HEK293T (cell line): ENCODE measurements at places on chromosomes 7 and 10.

GRCh38 chr7:43590862-43591557, 8.1 kb downstream of the STK17A start:
- no peak for DNase-seq

DNA sequence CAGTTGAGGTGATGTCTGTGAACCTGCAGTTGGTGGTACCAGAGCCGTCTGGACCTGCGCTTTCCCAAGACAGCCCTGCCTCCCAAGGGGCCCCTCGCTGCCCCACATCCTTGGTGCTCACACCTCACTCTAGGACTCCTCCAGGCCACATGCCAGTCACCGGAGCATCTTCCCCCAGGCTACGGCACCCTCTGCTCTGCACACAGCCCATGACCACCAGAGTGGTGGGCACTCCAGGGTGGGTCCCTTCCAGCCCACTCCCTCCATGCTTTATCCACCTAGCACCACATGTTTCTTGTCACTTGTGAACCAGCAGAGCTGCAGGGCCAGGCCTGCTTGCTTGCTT, 183.7 kb upstream of the SH2B2 start:
- no peak for DNase-seq

- DNase-seq = no peak
Observed at GRCh38 chr7:35657125-35657524, 37.8 kb downstream of the HERPUD2 start.

DNA sequence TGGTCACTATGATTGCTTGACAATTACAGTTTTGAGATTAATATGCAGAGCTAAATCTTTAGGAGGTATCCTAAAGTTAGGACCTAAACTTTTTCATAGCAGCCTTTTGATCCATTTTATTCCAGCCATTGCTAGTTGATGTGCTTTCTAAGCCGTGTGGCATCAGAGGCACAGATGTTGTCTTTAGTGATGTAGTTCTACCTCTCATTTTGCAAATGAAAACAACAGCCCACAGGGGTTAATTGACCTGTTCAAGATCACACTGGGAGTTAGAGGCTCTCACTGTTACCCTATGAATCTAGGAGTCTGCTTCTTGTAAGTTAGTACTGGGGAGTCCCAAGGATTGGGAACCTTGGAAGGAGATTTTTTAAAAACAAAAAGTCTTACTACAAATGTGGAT, 10.6 kb downstream of the AUTS2 start:
- no peak for DNase-seq

DNA sequence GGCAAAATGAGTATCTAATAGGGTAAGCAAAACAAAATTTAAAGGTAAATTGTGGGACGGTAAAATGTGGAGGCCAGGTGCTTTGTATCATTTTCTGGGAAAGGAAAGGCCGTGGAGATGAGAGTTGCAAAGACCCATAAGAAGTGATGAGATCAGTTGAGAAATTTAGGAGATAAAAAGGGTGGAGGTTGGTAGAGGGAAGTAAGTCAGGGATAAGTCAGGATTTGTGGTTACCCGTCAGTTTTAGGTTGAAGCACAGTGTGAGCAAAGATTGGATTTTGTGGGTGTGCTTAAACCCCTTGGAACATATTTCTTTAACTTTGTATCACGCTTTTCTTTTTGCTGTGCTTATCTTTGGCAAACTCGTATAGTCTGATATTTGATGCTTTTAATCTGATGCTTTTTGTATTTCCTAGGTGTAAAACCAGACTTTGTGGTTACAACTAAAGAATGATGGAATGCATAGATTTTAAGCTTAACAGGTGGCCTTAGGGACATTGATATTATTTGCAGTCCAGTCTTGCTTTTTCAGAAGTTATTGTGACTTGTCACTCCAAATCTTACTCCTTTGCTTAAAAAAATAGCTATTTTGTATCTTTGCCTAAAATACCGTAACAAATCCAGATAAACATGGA, 1.2 kb downstream of the BTRC start:
- DNase-seq = no peak

DNA sequence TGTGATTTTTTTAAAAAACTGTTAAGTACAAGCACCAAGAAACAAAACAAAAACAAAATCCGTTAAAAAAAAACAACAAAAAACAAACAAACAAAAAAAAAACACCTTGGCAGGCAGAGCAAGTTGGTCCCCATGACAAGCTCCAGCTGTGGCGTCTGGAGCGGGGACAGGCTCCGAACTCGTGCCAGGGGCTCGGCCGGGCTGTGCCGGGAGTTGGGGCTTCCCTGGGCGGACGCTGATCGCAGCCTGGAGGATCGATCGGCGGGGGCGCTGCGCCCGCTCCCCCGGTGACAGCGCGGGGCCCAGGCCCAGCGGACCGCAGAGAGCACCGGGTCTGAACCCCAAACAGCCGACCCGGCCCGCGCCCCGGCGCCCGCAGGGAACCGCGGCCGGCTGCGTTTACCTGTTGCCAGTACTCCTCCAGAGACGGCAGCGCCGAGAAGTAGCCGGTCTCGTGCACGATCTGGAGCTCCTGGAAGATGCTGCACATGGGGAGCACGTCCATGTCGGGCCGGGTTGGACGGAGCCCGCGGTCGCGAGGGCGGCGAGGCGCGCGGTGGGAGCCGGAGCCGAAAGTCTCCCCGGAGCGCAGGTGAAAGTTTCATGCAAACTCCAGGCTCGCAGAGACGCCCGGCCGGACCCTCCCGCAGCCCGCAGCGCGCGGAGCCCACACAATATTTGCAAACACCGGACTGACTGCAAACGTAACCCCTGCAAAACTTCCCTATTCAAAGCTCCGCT, at the start of gene KLF6:
Gene KLF6 (minus strand): TSS at position 700 of the 741 bp plus-strand sequence. CDS start 195 bp downstream, at position 505.
- no peak for DNase-seq

GRCh38 chr7:92595281-92595680, 5.1 kb upstream of the FAM133B start:
- no peak for DNase-seq

DNA sequence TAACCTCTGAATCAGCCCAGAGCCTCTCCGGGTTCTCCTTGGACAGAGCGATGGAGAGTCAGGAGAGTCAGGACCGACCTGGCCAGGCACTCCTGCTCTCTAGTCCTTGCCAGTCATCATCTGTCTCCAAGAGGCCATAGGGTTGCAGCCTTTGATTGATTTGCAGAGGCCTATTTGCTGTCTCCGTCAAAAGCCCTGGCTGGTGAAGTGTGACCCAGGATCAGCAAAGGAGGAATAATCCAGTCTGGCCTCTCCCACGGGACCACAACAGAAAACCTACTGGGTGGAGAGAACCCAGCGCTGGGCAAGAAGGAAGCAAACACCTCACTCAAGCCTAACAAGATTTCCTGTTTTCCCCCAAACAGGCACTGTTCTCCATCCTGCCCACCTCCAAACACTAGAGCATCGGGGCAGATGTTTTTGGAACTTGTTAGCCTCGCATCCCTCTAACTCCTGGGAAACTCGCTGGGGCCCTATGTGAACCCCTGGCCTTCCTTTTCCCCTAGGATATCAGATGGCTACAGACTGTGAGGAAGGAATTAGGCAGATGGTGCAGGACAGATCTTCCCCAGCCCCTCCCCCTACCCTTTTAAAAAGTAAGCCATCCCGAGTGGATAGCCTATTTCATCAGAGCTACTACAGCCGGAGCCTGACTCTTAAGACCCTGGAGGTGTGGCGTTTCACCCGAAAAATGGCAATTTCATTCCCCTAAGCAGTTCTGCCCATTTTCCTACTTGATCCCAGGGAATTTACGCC, 54.3 kb downstream of the PODXL start:
- no peak for DNase-seq

DNA sequence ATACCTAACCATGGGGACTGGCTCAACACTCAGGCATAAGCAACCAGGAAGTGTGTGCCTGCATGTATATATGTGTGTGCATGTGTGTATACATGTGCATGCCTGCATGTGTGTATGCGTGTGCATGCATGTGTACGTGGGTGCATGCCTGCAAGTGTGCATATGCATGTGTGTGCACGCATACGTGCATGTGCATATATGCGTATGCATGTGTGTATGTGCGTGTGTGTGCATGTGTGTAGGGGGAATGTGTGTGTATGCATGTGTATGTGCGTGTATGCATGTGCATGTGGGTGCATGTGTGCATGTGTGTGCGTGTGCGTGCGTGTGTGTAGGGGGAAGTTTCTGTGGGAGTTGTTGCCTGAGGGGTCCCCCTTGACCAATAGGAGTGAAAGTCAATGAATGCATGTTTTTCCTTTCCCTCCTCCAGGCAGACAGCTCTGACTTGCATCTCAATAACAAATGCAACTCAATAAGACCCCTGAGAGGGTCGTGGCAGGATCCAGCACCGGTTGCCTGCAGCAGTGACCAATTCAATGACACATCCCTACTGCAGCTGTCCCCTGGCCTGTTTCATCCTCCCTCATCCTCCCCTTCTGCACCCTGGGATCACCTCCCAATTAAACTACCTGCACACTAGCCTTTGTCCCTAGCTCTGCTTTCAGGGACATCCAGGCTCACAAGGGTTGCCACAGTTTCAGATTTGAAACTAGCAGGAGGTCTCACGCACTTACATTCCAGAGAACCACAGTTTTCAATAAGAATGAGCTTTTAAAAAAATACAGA, 27.0 kb upstream of the FZD8 start:
- no peak for DNase-seq

DNA sequence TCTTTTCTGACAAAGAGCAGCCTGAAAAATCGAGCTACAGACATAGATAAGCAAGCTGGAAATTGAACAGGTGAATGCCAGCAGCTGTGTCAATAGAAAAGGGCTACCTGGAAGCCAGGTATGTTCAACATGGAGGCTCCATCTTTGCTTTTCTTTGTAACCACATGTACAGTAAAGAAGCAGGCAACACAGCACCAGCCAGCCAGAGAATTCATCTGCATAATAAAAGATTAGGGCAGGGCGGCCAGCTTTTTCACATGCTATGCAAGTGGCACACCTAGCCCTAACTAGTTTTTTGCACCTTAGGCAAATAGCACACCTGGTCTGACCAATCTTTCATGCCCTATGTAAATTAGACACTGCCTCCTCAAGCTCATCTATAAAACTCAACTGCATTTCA, 25.7 kb downstream of the COG5 start:
- DNase-seq = no peak

DNA sequence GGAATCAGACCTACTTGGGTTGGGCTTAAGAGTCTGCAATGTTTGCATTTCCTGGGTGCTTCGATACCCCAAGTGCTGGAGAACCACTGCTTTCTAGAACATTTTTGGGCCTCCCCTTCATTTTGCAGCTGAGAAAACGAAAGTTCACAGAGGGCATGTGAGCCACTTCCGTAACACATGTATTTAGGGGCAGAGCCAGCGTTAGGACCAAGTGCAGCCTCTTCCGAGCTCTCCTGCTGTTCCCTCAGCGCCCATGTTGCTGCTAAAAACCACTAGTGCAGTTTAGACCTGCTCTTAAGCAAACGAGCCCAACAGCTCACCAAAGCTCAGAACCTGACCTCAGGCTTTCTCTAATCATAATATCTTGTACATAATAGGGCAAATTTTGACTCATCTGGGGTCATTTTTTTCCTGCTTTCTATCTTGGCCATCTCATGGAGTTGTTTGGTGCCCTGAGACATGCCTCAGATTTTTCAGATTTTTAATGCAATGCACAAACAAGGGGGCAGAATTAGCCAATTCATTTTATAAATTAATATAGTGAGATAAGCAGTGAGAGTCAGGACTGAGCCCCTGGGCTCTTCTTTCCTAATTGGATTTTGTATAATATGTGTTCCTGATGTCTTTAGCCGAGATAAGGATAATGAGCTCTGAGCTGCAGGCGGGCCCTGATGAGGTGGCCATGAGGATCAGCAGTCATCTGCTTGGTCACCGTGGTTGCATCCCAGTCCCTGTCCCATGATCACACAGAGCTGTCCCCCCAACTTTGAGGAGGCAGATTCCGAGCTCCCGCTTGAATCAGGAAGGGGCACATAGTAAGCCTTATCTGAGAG, 12.9 kb downstream of the BAG3 start:
- no peak for DNase-seq

DNA sequence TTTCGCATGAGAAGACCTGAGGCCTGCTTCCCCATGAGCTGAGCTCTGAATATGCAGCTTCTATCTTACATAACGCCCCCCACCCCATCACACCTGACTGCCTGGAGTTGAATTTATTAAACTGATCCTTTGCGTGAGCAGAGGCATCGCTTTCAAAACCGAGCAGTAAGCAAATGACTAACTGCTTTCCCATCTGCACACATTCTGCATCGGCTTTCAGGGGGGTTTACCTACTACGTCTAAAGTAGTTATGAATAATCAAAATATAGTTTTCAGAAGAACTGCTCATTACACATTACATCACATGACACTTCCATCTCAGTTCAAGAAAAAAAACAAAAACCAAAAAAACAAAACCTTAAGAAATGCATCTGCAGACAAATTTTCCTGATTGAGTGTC, 54.7 kb upstream of the EGR2 start:
- no peak for DNase-seq

GRCh38 chr10:3738855-3739350, 46.1 kb downstream of the KLF6 start:
- DNase-seq = no peak

DNA sequence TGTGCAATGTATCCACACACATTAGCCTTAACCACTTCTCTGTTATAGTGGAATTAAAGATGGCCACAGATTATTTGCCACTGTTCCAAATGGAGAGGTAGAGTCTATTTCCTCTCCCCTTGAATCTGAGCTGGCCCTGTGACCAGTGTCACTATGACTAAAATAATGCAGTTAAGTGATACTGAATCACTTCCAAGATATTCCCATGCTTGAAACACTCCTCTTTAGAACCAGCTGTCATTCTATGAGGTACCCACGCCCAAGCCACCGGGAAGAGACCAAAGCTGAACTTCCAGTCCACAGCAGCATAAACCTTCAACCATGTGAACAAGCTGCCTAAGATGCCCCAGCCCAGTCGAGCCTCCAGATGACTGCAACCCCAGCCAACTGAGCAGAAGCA, 2.1 kb upstream of the DHX32 start:
- DNase-seq = no peak

DNA sequence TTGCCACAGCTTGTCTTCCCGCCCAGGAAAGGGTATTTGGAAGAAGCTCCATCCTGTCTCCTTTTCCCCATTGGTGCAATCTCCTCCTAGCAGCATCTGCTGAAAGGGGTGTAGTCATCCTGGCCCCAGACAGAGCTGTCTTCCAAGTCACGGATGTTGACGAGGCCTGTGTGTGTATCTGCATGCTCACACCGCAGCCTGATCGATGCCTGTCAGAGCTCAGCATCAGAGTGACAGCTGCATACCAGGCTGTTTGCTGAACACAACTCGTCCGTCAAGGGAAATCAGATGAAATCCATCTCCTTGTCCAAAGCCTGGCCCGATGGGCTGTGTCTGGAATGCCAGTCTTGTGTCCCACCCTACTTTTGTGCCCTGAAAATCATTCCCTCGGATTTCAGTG, 21.2 kb upstream of the LRRC4 start:
- DNase-seq = no peak

- DNase-seq = no peak
Observed at GRCh38 chr7:154287356-154287755, 235.2 kb downstream of the DPP6 start.

GRCh38 chr10:33794460-33794859, 460.0 kb upstream of the NRP1 start:
- no peak for DNase-seq

GRCh38 chr10:1308962-1309616, 252.9 kb downstream of the WDR37 start:
- no peak for DNase-seq

- no peak for DNase-seq
Observed at GRCh38 chr7:86199881-86200614, 443.7 kb upstream of the GRM3 start.
